ENCODE measurements at places on chromosomes 3 and 15.

- no peak for DNase-seq
These were observed 96.5 kb upstream of the PRICKLE2 start for GRCh38 chr3:64321747-64322146.

- DNase-seq, result no peak
These were observed 30.6 kb downstream of the TBC1D2B start for GRCh38 chr15:78046796-78047341.

DNA sequence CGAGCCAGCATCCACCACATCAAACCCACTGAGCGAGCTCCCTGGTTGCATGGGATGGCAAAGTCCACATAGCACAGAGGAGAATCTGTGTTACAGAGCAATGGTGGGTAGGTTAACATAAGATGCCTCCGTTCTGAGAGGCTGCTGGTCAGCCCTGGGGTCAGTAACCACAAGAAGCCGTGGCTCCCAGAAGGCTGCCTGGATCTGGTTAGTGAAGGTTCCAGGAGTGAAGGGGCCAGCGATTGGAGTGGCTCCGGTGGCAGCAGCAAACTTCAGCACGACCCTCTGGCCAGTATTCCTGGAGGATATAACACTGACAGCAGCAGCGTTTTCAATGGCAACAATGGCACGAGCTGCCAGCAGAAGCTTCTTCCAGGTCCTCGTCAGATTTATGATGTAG is 18.4 kb upstream of the PIGZ start:
- no peak for DNase-seq

- DNase-seq, result no peak
These were observed 18.4 kb upstream of the NEK10 start for GRCh38 chr3:27387625-27388024.

DNA sequence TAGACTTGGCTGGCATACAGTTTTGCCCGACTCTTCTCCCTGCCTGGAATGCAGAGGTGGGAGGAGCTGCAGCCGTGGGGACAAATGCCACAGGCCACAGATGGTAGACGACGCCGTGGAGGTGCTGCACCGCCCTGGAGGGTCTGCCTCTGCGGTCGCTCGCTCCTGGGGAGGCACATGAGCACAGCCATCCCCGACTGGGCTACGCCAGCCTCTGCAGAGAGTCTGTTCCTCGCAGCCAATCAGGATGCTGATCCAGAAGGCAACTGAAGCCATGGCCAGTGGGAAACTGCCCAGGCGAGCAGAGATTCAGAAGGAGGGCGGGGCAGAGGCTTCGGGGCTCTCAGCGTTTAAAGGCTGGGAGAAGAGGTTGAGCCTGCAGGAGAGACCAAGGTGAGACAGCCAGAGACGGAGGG is 11.9 kb upstream of the LRRC15 start:
- no peak for DNase-seq

GRCh38 chr3:38552364-38552763 is 56.2 kb downstream of the EXOG start:
- no peak for DNase-seq

DNA sequence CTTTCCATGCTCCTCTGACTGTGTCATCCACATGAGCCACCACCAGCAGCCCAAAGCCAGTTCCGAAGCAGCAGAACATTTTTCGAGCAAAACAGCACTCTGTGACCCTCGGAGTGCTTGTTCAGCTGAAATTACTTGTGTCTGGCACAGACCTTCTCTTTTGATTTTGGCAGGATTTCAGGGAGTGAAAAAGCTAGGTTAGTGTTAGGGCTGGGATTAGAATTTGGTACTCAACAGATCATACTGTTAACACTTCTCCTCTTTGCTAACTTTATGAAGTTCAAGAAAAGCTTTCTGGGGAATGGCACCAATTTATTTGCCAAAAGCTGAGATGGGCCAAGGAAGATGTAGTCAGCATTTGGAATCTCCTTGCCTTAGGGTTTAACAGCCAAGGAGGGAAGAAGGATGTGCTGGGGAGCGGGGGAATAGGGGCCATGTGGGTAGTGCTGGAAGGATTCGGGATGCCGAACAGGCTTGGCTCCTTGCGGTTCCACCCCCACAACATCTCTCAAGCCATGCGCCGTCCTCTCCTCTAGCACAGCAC is 55.1 kb upstream of the TRA2B start:
- DNase-seq, result peak; percentile 45

GRCh38 chr15:79339588-79340314 is 28.8 kb downstream of the TMED3 start:
- peak; percentile 11 for DNase-seq

- no peak for DNase-seq
These were observed 51.8 kb upstream of the CCDC54 start for GRCh38 chr3:107325446-107325845.

DNA sequence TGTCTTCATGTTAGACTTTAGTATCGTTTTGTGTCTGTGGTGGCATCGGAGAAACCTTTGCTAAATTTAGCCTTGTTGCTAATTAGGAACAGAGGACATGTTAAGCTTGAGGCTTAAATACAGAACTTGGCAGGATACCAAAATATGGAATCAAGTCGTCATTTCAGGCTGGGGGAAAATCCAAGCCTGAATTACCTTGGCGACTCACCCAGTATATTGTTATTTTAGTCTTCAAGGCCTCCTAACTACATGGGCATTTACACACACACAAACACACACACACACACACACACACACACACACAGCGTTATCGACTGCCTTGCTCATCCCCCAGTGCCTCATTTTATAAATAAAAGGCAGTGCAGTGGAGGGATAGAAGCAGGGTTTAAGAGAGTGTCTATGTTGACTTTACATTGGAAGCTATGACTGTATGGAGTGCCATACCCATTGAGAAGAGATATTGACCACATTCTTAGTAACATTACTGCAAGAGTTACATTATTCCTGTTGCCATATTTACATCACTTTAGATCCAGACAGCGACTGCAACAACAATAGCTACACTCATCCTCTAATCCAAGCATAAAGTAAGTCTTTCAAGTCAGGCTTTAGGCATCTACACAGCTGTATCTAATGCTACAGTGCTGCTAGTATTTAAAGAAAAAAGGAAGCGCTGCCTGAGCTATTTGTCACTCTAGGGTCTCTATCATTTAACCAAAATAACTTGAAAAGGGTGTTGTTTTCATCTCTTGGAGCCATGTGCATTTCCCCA is 210.8 kb upstream of the SEMA6D start:
- DNase-seq, result no peak

DNA sequence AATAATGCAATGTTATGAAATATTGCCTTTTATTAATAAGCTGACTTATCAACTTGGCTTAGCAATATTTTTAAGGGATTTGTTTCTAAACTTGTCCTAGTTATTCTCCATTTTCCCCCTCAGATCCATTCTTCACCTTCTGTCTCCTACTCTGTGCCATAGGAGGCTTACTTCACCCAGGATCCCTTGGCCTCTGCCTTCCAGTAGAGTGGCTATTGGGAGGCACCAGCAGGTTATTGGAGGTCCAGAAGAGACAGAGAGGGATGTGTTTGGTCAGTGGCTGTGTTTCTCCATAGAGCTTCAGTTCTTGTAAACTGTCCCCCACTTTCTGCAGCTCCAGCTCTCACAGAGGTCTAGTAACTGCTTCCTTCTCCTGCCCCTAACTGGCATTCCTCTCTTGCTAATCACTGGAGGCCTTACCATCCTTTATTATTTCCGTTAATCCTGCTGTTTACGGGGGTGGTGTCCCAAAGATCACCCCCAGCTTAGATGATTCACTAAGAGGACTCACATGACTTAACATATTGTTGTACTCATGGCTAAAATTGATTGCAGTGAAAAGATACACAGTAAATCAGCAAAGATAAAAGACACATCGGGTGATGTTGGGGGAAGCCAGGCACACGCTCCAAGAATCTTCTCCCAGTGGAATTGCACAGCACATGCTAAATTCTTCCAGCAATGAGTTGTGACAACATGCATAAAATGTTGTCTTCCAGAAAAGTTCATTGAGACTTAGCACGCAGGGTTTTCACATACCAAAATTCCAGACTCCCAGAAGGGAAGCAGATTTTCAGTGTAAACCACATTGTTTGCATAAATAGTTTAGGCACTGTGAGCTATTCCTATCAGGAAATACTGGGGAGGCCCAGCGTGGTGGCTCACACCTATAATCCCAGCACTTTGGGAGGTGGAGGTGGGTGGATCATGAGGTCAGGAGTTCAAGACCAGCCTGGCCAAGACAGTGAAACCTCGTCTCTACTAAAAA is 67.5 kb downstream of the RPL22L1 start:
- no peak for DNase-seq

DNA sequence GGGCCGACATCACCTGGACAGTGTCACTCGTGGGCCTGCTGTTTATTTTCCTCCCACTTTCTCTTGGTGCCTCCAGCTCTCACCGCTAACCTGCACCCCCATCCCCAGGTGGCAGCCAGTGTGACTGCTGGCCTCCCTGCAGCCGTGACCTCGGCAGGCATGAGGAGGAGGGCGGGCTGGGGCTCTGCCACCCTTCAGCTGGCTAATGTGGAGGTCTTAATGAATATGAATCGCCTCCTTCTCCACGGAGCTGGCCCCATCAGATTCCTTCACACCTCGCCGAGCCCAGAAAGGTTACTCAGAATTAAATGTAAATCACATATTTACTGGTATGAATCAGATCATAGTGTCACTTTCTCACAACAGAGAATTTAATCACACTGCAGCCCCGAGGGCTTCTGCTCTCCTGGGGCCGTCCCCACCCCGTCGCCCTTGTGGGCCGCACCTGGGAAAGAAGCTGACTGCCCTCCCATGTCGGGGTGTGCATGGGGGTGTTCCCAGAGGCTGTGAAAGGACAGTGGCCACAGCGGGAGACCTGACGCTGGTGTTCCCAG is 171.1 kb upstream of the TLE3 start:
- no peak for DNase-seq

DNA sequence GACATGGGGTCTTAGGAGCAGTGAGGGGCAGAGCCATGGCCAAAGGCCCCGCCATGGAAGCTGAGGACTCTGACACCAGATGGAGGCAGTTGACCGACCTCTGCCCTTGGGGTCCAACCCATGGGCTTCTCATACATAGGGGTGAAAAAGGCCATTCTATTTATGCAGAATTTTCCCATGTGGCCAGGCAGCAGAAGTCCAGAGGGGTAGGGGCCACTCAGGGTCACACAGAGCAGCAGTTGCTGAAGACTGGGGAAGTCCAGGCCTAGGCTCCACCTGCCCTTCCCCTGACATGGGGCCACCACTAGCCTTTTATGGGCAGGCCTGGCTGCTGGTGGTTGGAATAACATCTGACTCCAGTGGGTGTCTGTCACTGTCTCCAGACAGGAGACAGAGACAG is 6.4 kb downstream of the PRSS50 start:
- DNase-seq, result no peak

DNA sequence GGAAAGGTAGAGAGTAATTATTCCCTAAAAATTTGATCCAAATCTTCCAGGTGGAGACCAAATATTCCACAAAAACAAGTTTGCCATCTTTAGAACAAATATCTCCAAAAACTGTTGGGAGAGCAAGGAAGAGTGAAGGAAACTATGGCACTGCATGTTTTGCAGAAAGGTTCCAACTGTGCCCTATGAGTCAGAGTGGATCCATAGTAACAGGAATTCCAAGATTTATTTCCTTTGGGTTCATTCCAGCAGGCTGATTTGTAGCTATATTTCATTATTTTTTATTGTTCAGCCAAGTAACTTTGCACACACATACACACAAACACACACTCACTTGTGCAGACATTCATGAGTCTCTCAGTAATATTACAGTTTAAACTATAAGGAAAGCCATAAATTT is 459.7 kb upstream of the EPHA6 start:
- no peak for DNase-seq

DNA sequence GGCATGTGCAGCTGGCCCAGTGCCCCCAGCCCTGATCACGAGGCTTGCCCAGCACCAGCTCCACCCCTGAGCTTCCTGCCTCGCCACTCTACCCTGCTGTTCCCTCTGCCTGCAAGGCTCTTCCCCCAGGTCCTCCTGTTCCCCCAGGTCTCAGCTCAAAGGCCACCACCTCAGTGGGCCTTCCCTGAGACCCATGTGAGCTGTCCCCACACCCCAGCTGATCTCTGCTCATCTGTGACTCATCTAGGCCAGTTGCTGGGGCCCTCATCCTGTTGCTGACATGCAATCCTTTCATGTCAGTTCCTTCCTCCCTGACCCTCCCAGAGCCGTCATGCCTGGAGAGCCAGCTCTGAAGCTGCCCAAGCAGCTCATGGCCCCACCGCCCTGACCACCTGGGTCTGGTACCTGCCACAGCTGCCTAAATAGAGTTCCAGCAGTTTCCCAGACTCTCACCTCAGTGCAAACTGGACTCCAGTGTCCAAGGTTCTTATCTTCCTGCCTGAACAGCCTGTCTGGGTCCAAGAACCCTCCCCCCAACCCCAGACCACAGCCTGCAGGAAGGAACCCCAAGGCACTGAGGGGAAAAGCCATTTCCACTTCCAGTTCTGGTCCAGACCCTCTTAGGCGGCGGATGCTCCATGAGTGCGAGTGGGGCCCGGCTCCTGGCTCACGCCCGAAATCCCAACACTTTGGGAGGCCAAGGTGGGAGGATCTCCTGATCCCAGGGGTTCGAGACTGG is 116.6 kb upstream of the IQSEC1 start:
- no peak for DNase-seq

DNA sequence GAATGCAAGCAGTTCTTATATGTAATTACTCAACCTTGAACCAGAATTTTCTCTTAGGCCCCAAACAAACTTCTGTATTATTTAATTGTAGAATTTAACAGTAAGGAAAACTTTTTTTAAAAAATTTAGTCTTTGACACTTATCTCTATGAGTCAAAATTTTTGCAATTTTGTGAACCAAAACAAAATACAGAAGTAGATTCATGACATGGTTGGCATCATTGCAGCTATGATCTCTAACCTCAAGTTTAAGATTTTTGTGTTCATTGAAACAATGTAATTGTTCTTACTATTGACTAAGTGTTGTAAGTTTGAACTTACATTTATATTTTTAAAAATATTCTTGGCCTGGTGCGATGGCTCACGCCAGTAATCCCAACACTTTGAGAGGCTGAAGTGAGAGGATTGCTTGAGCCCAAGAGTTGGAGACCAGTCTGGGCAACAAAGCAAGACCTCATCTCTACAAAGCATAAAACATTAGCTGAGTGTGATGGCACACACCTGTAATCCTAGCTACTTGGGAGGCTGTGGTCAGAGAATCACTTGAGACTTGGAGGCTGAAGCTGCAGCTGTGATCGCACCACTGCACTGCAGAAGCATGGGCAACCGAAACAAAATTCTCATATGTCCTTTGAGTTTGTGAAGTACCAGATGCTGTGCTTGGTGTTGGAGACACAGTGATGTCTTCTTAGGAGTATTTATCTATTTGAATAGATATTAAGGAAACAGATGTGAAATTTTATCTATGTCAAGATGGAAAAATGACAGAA is 39.7 kb downstream of the STT3B start:
- DNase-seq, result no peak

- DNase-seq, result no peak
These were observed 15.3 kb downstream of the H1-8 start for GRCh38 chr3:129558081-129558771.

Measured in right lung (tissue), 10 donors.